Smooth muscle cell of the umbilical artery (primary cell): ENCODE measurements at places on chromosomes 4 and X. TPM values are rescaled to one million over a fixed set of nuclear protein-coding genes. Genes with fewer than 3 reads are reported as not detected.

OTC gene
- total RNA-seq, result not detected in 2 replicates

MAGEA2B gene
- not detected in 2 replicates for total RNA-seq

UTP3 gene
- total RNA-seq, result 21.7 and 27.9 TPM in 2 replicates

CTAG1A gene
- not detected in 2 replicates for total RNA-seq

PAGE2 gene
- total RNA-seq, result not detected in 2 replicates

MAGEA2 gene
- not detected in 2 replicates for total RNA-seq

SPOCK3 gene
- 1.4 and 3.6 TPM in 2 replicates for total RNA-seq

GC gene
- total RNA-seq, result not detected in 2 replicates

NRK gene
- 0.51 and 1.8 TPM in 2 replicates for total RNA-seq
